ENCODE measurements at places on chromosomes 6 and 20.

GRCh38 chr20:46752728-46753127 is 43.3 kb downstream of the SLC2A10 start:
- DNase-seq = peak; percentile 63

GRCh38 chr20:24761220-24762065 is 187.6 kb upstream of the CST7 start:
- DNase-seq = no peak

DNA sequence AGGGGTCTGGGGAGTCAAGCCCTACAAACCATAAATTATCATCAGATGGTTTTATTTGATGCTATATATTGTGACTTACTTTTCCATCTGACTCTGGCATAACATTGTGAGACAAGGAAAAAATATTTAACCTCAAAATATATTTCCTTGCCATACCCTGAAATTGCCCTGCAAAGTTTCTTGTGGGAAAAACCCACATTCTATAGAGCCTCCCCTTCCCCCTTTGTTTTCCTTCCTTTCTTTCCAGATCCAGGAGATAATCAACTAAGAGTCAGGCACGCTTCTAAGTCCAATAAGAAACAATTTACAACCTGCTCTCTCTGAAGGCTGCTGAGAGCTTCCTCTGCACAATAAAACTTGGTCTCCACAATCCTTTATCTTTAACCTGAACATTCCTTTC is 17.5 kb upstream of the HINT3 start:
- no peak for DNase-seq

- no peak for DNase-seq
These were observed 70.7 kb upstream of the LTV1 start for GRCh38 chr6:143772116-143773086.

- DNase-seq = peak; percentile 12
These were observed 81.7 kb downstream of the COL9A1 start for GRCh38 chr6:70221025-70221714.

DNA sequence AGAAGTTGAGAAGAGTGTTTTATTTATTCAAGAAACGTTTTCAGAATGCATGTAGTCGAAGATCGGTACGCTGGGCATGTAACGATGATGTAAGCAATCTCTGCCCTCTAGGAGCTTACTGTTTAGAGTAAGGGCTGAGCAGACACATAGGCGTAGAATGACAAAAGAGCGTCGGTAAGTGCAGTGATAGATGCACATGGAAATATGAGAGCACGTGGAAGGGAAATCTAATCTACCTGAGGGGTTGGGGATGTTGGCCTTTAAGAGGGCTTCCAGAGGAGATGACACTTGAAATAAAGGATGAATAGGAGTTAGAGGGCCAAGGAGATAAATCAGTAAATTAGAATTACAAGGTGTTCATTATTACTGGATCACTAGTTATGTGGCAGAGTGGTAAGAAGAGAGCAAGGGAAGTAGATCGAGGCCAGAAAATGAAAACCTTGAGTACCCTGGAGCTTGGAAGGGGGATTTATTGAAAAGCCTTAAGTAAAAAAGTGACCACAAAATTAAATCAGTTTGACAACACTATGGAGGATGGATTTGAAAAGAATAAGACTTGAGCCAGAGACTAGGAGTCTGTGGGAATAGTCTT is 782 bp downstream of the TRMT11 start:
- DNase-seq = peak; percentile 63

- DNase-seq = peak; percentile 35
These were observed 58.1 kb upstream of the SHLD1 start for GRCh38 chr20:5691918-5692618.

GRCh38 chr6:128463942-128464341 is 56.5 kb downstream of the PTPRK start:
- DNase-seq = no peak

- no peak for DNase-seq
These were observed 211.4 kb downstream of the FOXC1 start for GRCh38 chr6:1821164-1821512.

- DNase-seq = no peak
These were observed 58.3 kb upstream of the GGTLC1 start for GRCh38 chr20:24046888-24047287.

GRCh38 chr6:16437095-16437494 is 198.7 kb downstream of the GMPR start:
- DNase-seq = no peak

GRCh38 chr6:167704396-167704901 is 122.3 kb upstream of the AFDN start:
- DNase-seq = no peak

DNA sequence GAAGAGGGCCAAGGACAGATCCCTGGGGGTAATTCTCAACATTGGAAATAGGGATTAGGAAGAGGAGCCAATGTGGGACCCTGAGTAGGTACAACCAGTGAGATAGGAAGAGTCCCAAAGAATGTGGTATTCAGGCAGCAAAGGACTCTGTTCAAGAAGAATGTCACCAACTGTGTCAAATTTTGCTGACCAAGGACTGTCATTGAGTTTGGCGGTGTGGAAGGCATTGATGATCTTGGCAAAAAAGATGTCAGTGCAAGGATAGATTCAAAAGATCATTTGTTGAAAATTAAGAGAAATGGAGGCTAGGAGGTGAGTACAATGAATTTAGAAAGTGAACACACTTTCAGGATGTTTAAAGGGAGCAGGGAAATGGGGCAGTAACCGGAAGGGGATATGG is 82.4 kb upstream of the SUPT3H start:
- DNase-seq = no peak

- DNase-seq = no peak
These were observed 188.0 kb upstream of the RAB32 start for GRCh38 chr6:146355521-146356100.

DNA sequence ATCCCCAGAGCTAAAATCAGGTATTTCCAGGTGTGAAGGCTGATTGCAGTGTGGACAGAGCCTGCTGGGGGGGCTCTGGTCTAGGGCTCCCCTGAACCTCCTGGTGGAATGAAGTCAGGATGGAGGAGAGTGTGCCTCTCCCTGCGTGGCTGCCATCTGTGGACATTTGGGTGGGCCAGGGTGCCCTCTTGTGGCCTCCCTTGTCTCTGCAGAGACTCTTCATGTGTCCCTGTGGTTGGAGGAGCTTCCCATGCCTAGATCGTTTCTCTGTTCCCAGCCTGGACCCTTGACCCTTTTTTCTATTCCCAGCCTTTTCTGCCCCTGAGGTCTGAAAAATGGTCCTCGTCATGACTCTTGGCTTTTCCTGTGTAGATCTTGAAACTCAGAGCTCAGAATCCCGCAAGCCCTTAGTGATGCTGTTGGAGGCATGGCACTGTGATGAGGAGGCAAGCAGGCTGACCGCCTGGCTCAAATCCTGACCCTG is 9.9 kb upstream of the PSMF1 start:
- peak; percentile 60 for DNase-seq

DNA sequence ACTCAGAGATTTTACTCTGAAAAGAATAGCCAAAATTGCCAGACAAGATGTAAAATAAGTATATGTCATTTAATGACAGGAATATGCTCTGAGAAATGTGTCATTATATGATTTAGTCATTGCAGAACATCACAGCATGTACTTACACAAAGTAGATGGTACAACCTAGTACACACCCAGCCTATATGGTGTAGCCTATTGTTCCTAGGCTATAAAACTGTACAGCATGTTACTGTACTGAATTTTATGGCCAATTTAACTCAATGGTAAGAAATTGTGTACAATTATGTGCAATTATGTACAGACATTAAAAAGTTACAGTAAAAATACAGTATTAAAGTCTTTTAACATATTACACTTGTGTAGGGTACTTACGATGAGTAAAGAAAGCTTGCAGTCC is 311.9 kb upstream of the EPHA7 start:
- DNase-seq = no peak

DNA sequence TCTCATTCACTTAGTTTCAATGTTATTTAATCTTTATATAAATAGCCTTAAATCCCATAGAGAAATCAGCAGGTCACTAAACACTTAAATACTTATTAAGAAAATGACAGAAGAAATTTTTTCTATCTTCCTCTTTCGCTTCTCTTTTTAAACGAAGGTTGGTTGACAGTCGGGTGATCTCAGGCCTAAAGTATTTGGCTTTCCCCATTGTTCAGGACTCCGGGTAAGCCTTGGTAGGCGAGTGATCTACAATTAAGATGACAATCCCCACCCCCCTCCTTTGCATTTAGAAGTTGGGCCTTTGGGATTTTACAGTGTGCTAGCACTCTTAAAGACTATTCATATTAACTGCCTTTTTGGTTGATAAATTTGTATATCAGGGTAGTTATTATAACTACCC is 19.7 kb upstream of the UTRN start:
- DNase-seq = peak; percentile 67

GRCh38 chr6:139129284-139129683 is 5.6 kb upstream of the HECA start:
- no peak for DNase-seq

- no peak for DNase-seq
These were observed 709 bp downstream of the SCAND1 start for GRCh38 chr20:35953387-35954199.

DNA sequence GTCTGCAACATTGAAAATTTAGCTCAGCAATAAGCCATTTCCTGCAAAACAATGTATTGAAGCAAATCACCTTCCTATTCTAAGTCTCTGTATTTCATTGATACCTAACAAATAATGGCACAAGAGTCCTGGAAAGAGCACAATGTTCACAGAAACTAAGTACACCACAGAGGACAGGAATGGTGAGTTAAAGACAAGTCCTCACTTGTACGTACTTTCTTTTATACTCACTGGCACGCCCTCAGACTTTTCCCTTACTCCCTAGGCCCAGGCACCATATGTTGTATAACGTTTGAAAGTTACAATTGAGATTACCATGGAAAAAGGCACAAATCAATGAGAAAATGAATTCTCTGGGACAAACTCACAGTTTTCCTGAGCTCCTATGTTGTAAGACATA is 683.0 kb upstream of the MANEA start:
- no peak for DNase-seq

GRCh38 chr6:126945150-126945685 is 173.3 kb upstream of the RSPO3 start:
- DNase-seq = no peak

DNA sequence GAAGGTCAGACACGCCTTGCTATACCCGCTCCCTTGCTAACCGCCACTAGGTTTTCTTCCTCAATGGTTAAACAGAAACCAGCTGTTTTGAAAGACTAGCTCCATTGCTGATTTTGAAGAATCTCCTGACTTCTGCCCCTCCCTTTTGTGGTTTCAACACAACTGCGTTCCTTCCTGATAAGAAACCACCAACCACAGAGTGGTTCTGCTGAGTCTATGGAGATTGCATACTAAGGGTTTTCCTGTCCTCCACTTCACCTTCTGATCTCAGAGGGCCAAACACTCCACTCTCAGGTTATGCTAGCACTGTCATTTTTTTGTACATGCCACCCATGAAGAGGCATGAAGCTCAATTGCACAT is 207.9 kb downstream of the MYLK4 start:
- DNase-seq = peak; percentile 77

DNA sequence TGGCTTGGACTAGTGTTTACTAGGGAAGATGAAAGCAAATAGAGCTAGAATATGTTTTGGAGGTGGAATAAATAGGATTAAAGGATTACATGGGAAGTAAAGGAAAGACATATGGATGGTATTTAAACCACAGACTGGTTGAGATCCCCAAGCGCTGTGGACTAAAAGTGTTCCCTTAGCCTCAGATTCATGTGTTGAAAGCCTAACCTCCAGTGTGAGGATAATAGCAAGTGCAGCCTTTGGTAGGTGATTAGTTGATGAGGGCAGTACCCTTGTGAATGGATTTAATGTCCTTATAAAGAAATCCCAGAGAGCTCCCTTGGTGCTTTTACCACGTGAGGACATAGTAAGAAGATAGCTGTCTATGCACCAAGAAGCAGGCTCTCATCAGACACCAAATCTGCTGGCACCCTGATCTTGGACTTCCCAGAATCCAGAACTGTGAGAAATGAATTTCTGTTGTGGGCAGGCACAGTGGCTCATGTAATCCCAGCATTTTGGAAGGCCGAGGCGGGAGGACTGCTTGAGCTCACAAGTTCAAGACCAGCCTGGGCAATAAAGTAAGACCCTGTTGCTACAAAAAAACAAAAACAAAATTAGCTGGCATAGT is 57.3 kb upstream of the MCM9 start:
- no peak for DNase-seq

DNA sequence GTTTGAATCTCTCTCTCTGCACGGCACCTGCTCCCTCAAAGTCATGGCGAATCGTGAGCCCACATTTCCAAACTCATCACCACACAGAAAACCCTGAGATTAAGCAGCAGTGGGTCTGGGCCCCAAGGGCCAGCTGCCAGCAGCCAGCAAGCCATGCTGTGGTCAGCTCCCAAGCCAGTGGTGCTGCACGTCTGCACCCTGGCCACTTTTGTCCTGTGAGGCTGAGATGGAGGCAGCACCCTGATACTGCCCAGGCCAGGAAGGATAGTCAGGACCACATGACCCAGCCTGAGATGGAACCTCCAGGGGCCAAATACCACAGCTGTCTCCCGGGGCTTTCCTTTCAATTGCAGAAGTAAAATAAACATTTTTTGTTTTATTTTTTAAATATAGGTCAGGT is 93.9 kb downstream of the PRND start:
- no peak for DNase-seq
